ENCODE measurements at places on chromosomes 16 and 17.

GRCh38 chr16:56419740-56420548, 5.4 kb downstream of the AMFR start:
- DNase-seq: no peak

GRCh38 chr17:65231086-65231485, 93.9 kb downstream of the RGS9 start:
- DNase-seq: no peak

- DNase-seq: no peak
These were observed at the start of gene BTBD17 for GRCh38 chr17:74361230-74362068. BTBD17 (minus strand) TSS chr17:74361868; CDS start chr17:74361819, 49 bp downstream.

DNA sequence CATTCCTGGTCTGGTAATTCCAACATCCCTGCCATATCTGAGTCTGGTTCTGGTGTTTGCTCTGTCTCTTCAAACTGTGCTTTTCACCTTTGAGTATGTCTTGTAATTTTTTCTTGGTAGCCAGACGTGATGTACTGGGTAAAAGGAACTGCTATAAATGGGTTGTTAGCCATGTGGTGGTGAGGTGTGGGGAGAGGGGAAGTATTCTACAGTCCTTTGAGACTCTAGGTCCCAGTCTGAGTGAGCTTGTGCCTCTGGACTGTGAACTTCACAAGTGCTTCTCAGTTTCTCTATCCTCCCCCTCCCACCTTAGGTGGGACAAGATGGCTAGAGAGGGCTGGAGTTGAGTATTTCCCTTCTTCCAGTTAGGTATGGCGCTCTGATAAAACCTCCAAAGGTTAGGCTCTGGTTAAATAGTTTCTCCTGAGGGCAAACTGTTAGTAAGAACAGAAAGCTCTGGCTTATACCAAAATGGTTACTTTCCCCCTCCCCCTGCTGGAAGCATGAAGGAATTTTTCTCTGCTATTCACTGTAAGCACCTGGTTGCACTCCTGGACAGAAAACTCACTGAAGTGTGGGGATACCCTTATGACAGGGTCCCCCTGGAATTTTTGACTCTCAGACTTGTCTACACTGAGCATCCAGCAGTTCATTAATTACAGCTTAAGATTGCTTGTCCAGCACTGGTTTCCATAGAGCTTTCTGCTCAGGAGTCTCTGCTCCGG, 87.8 kb downstream of the MARCHF10 start:
- DNase-seq: no peak

DNA sequence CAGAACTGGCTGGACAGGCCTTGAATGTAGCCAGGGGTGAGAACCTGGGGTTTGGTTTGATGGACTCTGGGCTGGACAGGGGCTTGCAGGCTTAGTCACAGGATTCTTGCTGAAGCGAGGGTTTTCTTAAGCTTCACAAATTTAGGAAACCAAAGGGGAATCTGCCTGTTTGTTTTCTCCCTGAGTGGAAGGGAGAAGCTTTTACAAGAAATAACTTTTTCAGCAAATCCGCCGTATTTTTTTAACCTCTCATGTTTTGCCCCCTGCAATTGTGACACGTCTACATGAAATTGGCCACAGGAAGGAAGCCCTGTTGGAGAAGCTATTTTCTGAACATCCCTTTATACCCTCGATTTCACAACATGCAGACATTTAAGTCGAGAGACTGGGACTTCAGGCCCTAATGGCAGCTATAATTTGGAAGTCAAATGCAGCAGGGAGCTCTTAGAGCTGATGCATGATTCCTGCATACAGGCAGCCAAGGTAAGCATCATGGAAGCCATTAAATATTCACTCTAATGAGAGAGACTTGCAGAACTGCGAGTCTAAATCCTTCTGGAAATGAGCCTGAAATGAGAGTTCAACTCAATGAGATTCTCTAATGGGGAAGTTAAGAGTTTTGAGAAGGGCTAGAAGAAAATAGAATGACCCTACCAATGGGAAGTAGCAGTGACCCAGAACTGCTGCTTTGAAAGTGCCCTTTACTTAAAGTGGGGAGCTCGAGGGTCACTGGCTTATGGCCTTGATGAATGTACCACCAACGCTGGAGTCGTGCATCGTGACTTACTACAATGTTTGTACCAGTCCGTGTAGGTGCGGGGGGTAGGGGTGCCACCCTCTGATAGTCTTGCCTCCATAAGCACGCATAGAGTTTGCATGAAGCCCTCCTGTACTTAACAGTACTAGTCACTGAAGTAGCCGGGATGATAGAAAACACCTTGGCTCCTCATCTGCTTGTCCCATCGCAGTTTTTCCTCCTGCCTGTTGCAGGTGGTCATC, 45.1 kb upstream of the IRF8 start:
- no peak for DNase-seq

- no peak for DNase-seq
These were observed 12.8 kb downstream of the ATPAF2 start for GRCh38 chr17:18025945-18026776.

DNA sequence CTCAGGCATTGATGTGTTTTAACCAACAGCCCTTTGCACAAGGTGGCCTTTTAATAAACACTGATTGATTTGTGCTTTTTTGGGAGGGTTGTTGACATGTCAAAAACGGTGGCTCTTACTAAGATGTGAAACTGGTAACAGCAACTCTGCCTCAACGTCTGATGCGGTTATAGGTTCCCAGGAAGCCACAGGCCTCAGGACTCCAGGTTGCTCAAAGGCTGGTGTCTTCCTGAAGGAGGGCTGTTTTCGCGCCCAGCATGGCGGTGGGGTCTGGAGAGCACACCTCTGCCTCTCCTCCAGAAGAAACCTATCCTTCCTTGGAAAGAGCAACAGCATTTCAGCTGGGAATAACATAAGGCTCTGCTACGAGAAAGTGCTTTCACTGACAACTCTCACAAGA, 187.5 kb downstream of the IRF8 start:
- no peak for DNase-seq

DNA sequence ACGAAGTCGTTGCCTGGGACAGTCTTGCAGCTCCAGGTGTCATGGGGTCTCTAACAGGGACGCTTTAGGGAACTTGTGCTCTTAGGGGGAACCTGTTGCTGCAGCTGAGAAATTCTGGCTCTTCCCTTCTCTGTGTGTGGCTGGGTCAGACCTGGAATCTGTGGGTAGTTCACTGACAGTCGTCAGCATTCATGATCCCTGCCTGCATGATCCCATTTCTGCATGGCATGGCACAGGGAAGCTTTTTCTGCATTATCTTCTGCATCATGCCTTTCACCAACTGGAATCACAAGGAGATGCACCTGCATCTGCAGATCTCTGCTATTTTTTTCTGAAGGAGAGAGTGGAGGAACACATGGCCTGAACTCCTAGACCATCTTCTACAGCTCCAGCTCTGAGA, 85.6 kb downstream of the SOX9 start:
- no peak for DNase-seq

DNA sequence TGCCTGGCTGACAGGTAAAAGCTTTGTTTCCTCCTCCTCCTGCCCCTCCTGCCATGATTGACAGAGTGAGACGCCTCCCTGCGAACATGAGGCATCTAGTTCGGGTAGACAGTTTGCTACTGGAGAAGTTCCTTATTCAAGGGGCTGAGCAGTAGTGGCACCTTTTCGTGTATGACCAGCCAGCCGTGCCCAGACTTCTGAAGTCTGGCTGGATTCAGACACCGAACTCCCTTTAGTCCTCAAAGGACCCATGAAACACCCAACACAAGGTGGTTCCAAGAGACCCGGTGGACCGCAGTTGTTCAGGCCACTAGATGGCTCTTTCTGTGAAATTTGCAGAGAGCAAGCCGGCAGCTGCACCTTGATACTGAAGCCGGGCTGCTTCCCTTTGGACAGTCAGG, 192.8 kb downstream of the XYLT1 start:
- no peak for DNase-seq

- DNase-seq: no peak
These were observed 5.5 kb downstream of the C16orf96 start for GRCh38 chr16:4561596-4561995.

- DNase-seq: no peak
These were observed 16.7 kb downstream of the KRABD2 start for GRCh38 chr17:8359769-8360168.

DNA sequence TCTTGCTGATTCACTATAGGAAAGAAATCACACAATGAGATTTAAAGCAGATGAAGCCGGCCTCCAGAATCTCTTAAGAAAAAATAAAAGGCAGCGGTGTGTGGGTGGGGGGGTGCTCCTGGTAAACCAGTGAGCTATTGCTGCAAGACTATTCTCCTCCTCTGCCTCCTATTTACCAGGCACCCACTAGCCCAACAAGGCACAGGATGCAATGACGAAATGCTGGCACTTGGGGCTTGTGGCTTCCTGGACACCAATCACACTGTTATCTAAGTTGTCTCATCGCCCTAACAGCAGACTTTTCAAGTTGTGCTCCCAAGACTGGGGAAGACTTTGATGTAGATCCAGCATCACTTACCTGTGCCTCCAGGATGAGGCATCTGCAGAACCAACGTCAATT, 50.2 kb upstream of the NDRG4 start:
- DNase-seq: no peak

- no peak for DNase-seq
These were observed 7.5 kb upstream of the EDC4 start for GRCh38 chr16:67865318-67865717.

- no peak for DNase-seq
These were observed 143.4 kb downstream of the IRF8 start for GRCh38 chr16:86042393-86042792.

DNA sequence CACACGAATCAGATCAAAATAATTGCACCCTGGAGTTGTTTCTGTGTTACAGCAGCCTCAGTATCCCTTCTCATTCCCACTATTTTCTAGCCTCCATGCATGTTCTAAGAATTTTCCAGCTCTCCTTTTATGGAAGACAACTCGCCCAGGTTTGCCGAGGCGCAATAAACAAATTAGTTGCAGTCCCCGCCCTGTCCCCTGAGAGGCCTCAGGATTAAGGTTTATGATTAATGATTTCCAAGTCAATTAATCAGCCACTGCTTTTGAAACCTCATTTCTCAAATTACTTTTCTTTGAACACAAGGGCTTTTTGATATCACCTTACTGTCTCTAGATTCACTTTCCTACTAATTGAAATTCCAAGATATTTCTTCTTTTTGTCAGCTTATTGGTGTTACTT, 138.3 kb upstream of the HSBP1 start:
- no peak for DNase-seq

DNA sequence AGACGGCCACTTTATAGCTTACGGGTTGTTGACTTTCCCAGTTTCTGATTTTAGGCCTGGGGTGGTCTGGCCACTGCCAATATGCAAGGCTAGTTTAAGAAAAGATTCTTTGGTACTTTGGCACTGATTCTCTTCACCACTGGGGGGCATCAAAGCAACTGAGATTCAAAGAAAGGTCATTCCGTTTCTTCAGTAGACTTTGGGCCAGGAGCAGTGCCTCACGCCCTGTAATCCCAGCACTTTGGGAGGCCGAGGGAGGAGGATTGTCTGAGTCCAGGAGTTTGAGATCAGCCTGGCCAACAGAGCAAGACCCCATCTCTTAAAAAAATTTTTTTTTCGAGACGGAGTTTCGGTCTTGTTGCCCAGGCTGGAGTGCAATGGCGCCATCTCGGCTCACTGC, 53.0 kb downstream of the RPA1 start:
- no peak for DNase-seq

GRCh38 chr17:55269894-55270293, 5.1 kb downstream of the HLF start:
- DNase-seq: no peak

DNA sequence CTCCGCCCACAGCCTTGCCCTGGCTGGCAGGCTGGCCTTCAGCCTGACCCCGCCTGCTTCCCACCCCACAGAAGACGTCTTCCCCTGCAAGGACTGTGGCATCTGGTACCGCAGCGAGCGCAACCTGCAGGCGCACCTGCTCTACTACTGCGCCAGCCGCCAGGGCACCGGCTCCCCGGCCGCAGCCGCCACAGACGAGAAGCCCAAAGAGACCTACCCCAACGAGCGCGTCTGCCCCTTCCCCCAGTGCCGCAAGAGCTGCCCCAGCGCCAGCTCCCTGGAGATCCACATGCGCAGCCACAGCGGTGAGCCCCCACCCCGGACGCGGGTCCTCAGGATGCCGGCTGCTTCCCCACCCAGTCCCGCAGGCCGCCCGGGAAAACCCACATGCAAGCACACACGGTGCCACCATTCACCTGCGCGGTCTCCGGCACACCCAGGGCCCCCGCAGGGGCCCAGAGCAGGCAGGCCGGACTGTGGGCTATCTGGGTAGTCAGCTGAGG, 38.2 kb upstream of the ZC3H18 start:
- DNase-seq: no peak

DNA sequence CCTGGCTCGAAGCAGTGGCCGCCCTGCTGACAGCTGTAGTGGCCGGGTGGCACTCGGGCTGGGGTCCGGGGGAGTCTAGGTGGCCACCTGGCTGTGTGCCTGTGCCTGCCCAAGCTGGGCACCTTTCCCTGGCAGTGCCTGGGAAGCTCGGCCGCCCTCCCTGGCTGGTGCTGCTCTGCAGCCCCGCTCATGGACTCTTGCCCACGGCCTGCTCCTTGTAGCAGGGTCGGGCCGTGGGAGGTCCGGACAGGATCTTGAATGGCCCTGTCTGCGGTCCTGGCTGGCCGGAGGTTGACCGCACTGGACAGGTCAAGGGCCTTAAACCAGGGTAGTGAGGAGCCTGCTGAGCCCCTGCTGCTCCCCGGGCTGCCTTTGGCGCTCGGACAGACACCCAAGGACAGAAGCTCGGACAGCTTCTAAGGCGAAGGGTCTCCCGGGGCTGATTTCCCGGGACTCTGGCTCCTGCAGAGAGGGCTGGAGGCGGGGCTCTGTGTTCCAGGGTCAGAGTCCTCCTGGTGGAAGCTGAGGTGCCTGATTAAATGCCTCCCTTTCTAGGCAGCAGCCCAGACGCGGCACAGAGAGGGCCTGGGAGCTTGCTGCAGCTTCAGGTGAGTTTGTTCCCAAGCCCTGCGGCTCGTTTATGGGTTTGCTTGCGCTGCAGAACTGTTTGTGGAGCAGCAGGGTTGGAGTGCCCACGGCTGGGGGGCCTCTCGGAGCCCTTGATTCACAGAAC, 6.0 kb downstream of the CAPN15 start:
- no peak for DNase-seq

- no peak for DNase-seq
These were observed 19.9 kb downstream of the RPTOR start for GRCh38 chr17:80564545-80564944.

GRCh38 chr17:74748279-74748528, 224 bp upstream of the NHERF1 start:
- DNase-seq: no peak

GRCh38 chr17:65678546-65678945, 117.1 kb upstream of the AXIN2 start:
- DNase-seq: no peak

- no peak for DNase-seq
These were observed 7.7 kb downstream of the FOXL1 start for GRCh38 chr16:86585821-86586611.

- DNase-seq: no peak
These were observed 2277.7 kb downstream of the TP53TG3F start for GRCh38 chr16:35737076-35737475.

GRCh38 chr17:73030501-73030921, 62.0 kb downstream of the SLC39A11 start:
- no peak for DNase-seq
